Activated T-helper 9 cell treated with anti-CD3 and anti-CD28 coated beads, Interleukin-2, amount 50 U/mL, for 16 hours (primary cell): ENCODE measurements at places on chromosomes 5 and 9.

DNA sequence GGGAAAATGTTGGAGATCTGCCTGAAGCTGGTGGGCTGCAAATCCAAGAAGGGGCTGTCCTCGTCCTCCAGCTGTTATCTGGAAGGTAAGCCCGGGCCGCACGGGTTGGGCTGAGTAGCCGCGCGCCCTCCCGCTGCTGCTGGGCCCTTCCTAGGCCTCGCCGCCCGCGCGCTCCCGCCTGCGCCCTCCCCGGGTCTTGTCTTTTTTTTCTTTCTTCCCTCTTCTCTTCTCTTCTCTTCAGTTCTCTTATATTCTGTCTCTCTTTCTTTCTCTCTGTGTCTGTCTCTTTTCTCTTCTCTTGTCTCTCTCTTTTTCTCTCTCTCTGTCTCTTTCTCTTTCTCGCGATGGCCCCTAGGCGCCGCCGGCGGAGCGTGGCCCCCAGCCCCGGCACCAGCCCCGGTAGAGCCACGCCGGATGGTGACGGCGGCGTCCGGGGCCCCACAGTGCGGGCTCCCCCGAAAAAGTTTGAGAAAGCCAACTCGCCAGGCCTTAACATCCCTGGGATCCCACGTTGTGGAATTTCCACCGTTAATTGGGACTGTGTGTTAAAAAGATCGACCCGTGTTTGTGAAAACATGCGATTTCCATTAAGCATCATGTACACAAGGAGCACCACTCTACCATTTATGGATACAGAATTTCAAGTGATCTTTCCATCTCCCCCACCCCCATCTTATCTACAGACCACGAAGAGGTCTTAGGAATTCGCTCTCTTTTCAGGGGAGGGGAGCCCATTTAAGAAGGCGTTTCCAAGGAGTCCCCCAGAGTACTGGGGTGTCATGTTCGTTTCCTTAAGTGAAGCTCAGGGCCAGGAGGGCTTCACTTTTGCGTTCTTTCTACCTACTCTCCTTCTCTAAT lies 616 bp downstream of the ABL1 start:
- DNase-seq: peak; percentile 3

- no peak for DNase-seq
Measured at GRCh38 chr5:36300191-36300926, 1.3 kb downstream of the RANBP3L start.

- no peak for DNase-seq
Measured at GRCh38 chr5:42597318-42597937, 159.2 kb upstream of the CCDC152 start.

GRCh38 chr9:12633016-12633765 lies 60.0 kb upstream of the TYRP1 start:
- no peak for DNase-seq

GRCh38 chr5:176941951-176942350 lies 42.8 kb upstream of the HK3 start:
- no peak for DNase-seq

- DNase-seq: no peak
Measured at GRCh38 chr5:61637566-61637965, 305.5 kb downstream of the ZSWIM6 start.

GRCh38 chr9:76943054-76943453 lies 37.1 kb upstream of the PRUNE2 start:
- no peak for DNase-seq
